Central memory CD8-positive, alpha-beta T cell (primary cell): ENCODE measurements at places on chromosomes 4 and X.

DNA sequence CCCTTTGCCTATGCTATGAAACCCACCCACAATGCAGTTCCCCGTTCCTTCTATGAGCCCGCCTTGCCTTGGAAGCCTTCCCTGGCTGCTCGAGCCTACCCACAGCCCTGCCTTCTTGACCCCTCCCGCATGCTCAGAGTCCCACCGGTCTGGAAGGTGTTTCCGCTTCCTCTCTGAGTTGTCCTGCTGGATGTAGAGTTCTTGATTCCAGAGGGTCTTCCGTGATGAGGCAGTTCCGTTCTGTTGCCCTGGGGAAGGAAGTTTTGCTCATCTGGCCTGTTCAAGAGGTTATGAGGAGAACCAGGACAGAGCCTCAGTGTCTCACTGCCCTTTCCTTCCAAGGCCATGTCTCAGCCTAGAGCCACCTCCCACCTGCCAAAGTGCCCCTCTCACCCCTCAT, 7.5 kb downstream of the GPKOW start:
- DNase-seq, result no peak

DNA sequence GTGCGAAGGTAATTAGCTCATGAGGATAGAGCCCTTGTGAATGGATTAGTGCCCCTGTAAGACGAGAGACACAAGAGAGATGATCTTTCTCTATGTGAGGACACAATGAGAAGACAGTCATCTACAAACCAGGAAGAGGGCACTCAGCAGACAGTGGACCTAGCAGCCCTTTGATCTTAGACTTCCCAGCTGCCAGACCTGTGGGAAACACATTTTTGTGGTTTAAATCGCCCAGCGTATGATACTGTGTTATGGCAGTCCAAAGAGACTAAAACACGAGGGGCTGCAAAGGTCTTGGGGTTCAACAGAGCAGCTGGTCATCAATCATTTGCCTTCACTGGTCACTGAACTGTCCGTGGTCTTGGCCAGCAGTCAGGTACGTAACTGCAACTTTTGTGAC, 9.2 kb upstream of the SYNPO2 start:
- no peak for DNase-seq

DNA sequence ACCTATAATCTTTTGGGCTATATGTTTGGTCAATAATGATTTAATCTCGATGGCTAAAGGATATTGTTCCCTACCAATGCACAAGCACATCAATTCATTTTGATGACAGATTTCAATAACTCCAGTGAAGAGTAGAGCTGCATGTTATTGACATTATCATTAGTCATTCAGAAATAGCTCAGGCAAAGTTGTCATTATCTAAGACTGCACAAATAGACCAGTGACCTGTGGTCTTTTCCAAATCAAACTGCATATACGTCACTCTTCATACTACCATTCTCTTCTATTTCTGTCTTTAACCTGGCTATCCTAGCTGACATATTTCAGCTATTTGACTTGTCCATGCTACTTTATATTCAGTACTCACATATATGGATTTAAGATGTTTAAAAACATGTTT, 1050.8 kb downstream of the C4orf33 start:
- DNase-seq, result no peak

- no peak for DNase-seq
Observed at GRCh38 chr4:129926936-129927335, 831.0 kb downstream of the C4orf33 start.

DNA sequence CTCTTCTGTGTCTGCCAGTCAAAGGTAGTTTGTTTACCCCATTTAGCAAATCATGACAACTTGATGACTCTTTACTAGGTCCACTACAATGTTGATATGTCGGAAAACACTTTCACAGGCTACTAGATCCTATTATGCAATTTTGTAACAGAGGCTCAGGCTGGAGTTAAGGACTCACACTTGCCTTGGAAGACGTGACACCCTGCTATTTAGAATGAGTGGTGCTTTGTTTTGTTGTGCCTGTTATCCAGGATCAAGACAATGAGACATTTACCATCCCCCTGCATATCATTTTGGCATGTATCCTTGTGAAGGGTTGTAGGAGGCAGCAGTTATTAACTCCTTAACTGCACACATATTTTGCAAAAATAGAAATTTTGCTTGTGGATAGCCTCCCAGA, 263.7 kb downstream of the IL1RAPL1 start:
- DNase-seq, result no peak

DNA sequence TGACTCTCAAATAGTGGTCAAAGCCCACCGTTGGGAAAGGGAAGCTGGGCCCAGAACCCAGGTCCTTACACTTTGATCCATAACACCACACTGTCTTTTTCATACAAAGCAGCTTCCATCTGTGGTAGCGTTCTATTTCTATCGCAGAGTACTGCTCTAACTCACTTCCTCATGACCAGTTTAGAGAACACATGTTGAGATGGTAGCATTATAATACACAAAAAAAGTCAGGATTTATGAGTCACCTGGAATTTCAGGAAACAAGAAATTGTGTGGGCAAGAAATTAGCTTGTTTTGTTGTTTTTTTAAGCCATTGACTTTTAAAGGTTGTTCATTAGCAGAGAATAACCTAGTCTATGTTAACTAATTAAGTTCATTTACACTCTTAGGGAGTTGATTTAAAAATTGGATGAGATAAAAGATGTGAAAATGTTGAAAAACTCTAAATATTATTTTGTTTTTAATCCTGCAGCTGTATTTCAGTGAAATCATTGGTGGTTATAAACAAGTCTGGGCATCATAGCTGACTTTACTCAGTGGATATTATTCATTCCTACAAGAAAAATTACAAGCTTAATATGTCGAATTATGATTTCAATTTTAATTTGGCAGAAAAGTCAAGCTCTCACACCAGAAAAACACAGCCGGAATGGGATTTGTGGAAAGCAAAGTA, 1011.1 kb upstream of the HS3ST1 start:
- DNase-seq, result no peak

DNA sequence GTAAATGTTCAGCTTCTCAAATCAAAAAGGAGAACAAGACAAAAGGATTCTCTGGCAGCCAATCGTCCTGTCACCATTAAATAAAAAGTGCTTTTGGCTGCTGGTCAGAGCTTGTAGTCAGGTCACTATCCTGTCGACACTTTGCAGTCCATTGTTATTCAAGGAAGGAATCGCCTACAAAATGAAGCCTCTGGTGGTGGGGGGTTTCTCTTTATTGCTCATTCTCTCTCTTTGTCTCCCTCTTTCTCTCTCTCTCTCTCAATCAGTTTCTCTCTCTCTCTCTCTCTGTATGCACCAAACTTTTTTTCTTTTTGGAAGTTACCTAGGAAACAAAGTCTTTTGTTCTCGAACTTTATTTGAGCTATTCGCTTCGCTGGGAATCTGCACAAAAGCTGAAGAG, 17.6 kb upstream of the SCML1 start:
- DNase-seq, result no peak

DNA sequence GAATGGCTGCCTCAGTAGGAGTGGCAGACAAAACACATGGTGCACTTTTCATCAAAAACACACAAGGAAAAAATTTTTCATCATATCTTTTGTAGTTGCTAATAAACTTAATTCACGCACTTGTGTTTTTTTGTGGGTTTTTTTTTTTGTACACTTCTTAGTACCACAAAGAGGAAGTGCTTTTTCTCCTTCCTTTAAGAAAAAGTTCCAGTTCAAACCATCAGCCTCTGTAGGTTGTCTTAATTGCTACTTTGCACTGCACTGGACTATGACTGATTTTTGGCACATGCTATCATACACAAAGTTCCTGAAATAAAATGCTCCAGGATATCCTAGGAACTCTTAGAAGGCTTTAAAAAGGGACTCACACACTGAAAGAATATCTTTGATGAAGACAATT, at the start of gene PHEX:
Gene PHEX (plus strand): TSS at position 242 of the 400 bp plus-strand sequence. CDS start 681 bp downstream, outside the sequence.
- DNase-seq, result no peak

DNA sequence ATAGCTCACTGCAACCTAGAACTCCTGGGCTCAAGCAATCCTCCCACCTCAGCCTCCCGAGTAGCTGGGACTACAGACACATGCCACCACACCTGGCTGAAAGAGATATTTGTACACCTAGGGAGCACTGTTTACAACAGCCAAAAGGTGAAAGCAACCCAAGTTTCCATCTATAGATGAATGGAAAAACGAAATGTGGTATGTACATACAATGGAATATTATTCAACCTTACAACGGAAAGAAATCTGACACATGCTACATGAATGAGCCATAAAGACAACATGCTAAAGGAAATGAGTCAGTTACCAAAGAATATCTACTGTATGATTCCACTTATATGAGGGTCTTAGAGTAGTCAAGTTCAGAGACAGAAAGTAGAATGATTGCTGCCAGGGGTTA, 52.2 kb downstream of the ABCG2 start:
- no peak for DNase-seq

DNA sequence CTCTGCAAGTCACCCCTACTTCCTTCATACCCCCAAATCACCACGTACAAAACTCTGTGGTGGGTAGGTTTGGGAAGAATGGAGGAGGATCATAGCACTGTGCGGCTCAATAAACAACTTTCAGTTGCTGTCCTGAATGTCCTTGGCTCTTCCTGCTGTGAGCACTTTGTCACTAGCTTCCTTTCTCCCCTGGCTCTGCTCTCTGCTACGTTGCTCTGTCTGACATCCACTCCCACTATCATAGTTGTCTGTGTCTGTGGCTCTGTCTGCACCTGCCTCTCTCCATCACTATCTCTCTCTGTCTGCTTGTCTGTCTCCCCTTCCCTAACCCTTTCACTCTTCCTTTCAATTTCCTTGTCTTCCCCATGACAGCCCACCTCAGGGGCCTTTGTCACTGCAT, 21.2 kb upstream of the SMPX start:
- no peak for DNase-seq

GRCh38 chr4:113975578-113975977, 3.9 kb downstream of the ARSJ start:
- DNase-seq, result no peak

GRCh38 chrX:44203791-44204190, 139.7 kb downstream of the EFHC2 start:
- no peak for DNase-seq

DNA sequence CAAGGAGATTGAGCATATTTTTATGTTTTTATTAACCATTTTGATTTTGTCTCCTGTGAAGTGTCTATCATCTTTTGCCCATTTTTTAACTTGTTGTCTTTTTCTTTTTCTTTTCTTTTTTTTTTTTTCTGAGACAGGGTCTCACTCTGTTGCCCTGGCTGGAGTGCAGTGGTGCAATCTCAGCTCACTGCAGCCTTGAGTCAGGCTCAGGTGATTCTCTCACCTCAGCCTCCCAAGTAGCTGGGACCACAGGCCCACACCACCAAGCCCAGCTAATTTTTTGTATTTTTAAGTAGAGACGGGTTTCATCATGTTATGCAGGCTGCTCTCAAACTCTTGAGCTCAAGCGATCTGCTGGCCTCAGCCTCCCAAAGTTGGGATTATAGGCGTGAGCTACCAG, 4.6 kb upstream of the ADD1 start:
- no peak for DNase-seq

DNA sequence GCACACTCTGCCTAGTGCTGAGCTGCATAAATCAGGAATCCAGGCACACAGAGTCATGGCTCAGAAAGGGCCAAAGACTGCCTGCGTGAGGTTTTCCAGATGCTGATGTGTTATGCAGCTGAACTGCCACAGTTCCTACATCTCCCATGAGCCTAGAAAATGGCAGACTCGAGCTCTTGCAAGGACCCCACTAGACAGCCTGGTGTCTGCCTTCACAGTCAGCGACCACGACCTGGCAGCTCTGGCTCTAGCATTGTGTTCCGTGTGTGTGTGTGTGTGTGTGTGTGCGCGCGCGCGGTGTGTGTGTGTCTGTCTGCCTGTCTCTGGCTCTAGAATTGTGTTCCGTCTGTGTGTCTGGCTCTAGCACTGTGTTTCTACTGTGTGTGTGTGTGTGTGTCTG, 203.6 kb upstream of the AGTR2 start:
- DNase-seq, result no peak

- DNase-seq, result no peak
Observed at GRCh38 chrX:24285082-24285481, 28.8 kb downstream of the SUPT20HL2 start.

- DNase-seq, result no peak
Observed at GRCh38 chrX:2502668-2503519, 2.1 kb upstream of the DHRSX start.

- DNase-seq, result no peak
Observed at GRCh38 chr4:152937336-152938236, 1.5 kb downstream of the FHDC1 start.

DNA sequence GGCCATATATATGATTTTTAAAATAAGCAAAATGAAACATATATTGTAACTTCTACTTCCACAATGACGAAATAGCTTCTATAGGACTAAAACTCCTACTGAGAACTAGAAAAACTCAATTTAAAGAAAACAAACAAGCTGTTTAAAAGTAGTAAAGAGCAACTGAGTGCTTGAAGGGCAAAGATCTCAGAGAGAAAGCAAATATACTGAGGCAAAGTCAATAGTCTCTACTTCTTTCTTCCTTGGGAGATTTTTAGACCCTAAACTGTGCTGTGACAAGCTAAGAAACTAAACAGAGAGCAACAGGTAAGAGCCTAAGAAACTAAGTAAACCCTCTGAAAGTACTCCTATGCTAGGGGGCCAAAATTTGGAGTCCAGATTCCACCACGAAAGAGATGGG, 8.6 kb downstream of the RCHY1 start:
- no peak for DNase-seq

DNA sequence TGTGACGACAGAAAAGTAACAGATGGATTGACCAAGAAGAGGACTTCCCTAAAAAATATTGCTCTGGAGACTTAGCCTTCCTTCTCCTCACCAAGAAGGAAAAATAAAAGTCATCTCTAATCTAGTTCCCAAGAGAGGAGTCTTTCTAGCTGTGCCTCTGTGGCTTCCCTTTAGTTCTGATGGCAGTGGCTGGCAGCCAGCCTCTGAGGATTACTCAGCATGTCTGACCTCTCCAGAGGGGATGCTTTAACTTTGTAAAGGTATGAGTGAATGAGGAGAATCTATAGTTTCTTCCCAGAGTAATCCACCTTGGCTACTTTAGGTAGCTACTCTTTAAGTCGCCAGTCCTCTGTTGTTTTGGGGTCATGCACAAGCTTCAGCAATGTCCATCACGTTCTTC, 163.9 kb upstream of the KIT start:
- no peak for DNase-seq

DNA sequence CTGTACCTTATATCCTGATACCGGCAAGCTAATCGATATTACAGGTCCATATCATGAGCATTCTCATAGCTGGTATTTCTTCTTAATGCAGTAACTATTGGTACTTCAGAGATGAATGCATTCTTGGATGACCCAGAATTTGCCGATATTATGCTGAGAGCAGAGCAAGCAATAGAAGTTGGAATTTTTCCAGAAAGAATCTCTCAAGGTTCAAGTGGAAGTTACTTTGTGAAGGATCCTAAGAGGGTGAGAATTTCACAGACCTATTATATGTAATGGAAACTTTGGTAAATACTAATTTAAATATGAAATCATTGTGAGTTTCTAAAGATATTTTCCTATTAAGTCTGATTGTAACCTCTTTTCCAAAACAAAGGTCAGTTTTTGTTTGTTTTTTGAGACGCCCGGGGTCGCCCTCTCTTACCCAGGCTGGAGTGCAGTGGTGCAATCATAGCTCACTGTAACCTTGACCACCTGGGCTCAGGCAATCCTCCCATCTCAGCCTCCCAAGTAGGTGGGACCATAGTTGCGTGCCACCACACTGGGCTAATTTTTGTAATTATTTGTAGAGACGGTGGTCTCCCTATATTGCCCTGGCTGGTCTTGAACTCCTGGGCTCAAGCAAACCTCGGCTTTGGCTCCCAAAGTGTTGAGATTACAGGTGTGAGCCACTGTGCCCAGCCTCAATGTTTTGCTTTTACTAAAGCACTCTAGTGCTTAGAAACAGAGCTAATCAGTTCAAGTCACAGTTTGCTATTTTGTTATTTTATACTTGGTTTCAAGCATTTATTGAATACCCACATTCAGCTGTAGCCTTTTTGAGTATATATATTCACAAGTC, 18.6 kb downstream of the PI4K2B start:
- DNase-seq, result no peak

- no peak for DNase-seq
Observed at GRCh38 chr4:172356016-172356415, 542.8 kb downstream of the GALNTL6 start.
